ENCODE measurements at places on chromosomes 1 and 21.

DNA sequence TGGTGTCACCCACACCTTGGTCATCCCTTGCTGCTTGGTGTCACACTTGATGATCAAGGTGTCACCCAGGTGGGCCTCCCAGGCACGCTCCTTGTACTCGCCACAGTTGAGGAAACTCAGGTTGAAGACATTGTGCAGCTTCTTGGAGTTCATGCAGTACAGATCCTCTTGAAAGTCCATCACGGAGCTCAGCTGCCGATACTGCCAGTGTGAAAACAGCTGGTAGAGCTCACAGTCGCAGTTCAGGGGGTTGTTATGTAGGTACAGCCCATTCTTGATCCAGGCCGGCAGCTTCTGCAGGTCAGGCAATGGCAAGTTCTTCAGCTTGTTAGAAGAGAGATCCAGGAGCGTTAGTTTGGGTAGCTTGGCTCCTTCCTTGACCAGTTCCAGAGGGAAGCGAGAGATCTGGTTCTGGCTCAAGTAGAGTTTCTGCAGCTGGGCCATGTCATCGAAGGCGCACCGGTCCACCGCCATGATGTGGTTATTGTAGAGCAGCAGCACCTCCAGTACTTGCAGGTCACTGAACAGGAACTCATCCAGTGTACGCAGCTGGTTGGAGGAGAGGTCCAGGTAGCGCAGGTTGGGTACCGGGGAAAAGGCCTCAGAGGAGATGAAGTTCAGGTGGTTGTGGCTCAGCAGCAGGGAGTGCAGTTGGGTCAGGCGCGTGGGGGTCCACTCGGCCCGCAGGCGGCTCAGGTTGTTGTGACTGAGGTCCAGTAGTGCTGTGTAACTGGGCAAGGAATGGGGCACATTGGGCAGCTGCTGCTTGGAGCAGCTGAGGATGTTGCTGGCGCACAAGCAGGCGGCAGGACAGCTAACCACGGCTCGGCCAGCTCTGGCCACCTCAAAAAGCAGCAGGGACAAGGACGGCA, 1.3 kb downstream of the AMIGO1 start:
- no peak for DNase-seq

DNA sequence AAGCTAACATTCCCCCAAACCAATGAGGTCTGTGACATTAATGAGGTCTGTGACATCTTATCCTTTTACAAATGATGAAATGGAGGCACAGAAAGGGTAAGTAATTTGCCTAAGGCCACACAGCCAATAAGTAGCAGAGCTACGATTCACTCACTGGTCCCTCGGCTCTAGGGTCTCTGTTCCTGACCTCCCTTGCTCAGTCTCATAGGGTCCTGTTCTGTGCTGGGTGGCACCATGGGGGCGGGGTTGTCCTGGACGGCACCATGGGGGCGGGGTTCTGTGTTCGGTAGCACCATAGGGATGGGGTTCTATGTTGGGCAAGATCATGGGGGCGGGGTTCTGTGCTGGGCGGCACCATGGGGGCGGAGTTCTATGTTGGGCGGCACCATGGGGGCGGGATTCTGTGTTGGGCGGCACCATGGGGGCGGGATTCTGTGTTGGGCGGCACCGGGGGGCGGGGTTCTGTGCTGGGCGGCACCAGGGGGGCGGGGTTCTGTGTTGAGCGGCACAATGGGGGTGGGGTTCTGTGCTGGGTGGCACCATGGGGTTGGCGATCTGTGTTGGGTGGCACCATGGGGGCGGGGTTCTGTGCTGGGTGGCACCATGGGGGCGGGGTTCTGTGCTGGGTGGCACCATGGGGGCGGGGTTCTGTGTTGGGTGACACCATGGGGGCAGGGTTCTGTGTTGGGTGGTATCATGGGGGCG, 55.6 kb downstream of the CLSTN1 start:
- no peak for DNase-seq

DNA sequence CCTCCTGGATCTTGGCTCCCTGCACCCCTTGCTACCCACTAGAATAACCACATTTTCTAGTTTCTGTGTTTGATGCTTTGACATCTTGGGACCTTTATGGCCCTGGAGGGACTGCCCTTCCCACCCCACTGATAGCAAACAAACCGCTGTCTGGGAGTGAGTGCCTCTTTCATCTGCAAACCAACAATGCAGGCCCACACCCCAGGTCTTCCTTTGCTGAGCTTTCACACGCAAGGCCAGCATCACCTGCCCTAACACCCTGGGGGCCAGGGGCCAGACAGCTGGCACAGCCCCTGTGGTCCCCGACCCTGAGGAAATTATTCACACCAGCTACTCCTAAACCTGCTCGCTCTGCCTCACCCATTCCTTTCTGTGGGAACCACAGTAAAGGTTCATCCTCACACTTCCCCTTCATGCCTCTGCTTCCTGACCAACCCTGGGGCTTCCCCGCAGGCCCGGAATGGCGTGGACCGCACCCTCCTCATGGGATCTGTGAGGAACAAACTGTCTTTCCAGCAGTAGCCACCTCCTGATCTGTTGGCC, 15.4 kb downstream of the SLC2A7 start:
- no peak for DNase-seq

DNA sequence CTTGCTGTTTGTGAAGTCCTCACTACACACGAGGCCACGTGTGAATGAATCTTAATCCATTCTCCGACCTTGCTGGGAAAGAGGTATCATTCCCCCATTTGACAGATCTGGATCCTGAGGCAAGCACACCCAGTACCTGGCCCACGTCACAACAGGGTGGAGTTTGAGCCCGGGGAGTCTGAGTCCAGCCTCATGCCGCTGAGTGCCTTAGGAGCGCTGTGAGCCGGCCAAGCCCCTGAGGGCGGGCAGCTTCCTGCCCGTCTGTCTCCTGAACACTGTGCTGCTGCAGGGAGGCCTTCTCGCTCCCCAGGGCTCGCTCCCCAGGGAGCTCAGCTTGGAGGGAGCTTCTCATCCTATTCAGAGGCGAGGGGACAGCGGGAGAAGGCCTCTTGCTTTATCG, 29.7 kb downstream of the SLC45A1 start:
- no peak for DNase-seq

DNA sequence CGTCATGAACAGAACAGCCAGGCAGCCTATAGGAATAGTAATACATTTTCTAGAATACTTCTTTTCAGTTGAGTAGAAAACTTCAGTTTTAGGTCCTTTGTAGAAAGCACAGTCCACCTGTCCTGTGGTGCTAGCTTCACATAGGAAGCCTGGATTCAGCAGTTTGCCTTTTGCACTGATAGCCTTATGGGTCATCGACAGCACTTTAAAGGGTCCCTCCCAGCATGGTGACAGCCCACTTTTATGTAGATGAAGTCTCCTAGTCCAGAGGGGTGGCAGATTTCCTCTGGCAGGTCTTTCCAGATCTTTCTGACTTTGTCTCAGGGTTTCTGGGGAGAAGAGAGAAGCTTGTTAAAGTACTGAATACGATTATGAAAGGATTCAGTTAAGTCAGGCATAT, 161.4 kb upstream of the TNR start:
- no peak for DNase-seq

- no peak for DNase-seq
Observed at GRCh38 chr1:179077396-179077795, 4.5 kb upstream of the TOR3A start.

DNA sequence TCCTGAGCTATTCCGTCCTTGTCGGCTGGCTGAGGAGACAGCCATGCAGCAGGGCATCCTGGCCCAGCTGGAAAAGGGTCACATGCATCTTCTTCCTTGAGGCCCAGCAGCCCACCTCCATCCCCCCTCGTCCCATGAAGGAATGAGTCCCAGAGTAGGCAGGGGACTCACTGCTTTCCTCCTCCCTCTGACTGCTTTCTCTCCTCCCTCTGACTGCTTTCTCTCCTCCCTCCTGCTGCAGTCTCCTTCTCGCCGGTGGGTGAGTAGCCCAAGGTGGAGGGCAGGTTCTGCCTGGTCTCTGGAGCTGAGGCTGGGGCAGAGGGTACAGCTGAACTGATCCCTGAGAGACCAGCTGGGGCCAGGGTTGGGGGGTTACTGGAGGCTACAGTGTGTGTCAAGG, 13.5 kb downstream of the NTRK1 start:
- DNase-seq = no peak

DNA sequence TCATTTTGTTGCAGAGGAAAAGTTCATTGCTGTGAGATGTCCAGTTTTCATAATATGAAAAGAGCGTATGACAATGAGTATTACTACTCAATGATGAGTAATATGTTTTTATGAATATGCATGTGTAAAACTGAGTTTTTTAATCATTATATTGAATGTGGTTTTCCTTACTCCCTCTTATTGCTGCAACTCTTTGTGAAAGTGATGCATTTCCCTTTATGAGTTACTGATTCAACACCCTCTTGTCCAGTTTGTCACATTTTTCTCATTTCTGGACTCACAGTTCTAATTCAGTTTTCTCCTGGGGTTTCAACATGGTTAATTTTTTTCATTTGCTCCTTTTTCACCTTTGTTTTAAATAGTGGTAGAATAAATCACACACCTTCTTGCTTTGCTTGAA, 35.2 kb upstream of the KCNJ15 start:
- no peak for DNase-seq

GRCh38 chr21:14358775-14359174, 24.2 kb downstream of the HSPA13 start:
- no peak for DNase-seq

DNA sequence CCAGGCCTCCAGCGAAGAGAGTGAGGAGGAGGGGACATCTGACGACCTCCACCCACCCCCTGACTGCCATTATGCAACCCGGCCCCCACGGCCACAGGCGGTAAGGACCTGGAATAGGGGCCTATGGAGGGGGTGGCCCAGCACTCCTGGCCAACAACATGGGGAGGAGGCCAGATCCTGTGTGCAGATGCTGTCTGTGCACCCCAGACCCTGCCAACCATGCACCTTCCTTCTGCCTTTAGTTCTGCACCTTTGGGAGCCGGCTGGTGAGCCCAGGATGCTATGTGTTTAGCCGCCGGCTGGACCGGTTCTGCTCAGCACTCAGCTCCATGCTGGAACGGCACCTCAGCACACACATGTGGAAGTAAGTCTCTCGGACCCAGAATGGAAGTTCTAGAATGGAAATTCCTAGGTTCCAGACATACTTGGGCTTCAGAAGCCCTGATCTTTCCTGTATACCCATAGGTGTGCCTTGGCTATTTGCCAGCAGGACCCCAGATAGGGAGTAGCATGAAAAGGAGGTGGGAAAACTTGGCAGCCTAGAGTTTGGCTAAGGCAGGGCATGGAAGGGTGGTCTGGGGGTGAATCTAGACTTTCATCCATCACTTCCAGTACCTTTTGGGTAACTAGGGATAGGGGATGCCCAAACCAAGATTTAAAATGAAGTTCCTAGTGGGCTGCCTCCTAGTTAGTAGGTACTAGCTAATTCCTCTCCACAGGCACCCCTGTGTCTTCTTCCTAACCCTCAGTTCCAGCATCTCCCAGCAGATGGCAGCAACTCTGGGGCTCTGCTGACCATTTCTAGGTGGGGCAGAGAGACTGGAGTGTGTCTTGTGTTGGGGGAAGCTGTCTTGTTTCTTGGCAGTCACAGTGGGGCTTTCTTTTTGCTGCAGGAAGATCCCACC, 3.6 kb upstream of the CYB561D1 start:
- DNase-seq = peak; percentile 40

GRCh38 chr1:219574484-219575087, 38.3 kb downstream of the ZC3H11B start:
- DNase-seq = no peak

DNA sequence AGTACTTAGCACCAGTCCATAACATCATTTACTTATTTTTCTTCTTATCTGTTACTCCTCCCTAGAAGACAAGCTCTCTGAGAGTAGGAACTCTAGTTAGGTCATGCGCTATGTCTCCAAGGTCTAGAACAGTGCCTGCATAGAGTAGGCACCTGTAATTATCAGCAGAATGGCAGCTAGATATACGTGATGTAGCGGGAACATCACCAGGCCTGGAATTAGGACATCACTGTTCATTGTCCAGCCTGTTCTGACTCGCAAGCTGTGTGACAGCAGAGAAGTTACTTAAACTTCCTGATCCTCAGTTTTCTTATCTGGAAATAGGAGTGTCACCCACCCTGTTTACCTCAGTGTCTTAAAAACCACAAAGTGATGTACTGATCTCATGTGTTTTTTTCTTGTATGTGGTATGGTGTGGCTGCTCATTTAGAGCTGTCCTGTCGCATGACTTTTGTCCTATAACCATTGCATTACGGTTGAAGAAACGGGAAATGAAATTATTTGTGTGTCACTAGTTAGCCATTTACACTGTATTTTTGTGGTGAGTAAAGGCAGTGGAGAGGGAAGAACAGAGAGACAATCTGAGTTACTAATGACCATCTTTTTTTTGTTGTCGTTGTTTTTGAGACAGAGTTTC, 37.1 kb upstream of the EXO1 start:
- no peak for DNase-seq

DNA sequence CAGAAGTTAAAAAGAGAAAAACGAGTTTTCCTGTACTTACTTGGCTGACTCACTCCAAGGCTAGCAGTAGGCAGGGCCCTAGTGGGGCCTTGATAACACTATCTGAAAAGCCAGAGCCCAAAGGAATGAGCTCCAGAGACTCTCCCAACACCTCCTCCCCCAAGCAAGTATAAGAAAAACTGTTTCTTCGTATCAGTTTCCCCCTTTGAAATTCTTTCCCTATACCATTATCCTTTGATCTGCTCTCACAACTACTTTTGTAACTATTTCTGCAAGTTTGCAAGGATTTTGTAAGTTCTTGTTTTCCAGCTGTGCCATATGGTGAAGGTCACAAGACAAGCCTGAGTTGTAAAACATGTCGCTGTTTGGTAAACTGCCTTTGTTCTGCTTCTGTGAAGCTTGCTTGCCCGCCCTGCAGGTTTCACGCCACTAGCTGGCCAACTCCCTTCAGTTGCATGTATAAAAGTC, 36.5 kb upstream of the KCNJ15 start:
- no peak for DNase-seq

- DNase-seq = no peak
Observed at GRCh38 chr1:215393476-215393875, 173.6 kb upstream of the KCTD3 start.

DNA sequence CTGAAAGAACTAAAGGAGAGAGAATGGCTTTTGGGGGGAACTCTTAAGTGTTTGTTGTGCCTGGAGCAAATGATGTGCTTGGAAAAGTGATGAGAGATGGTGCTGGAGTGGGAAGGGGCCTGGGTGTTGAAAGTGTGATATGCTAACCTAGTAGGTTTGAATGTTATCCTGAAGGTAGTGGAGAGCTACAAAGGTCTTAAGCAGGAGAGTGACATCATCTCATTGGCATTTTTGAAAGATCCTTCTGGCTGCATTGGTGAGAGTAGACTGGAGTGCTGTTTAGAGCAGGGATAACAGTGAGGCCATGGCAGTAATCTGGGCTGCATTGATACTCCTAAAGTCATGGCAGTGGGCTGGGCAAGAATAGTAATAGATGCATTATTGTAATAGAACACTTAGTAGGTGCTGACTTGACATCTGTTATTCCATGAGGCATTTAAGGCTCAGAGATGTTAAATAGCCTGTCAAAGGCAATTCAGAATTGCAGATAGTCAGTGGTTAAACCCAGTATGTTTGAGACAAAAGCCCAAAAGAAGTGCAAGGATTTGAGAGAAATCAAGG, 44.5 kb downstream of the MDM4 start:
- no peak for DNase-seq

- DNase-seq = peak; percentile 52
Observed at GRCh38 chr1:111598544-111598943, 21.0 kb upstream of the RAP1A start.

GRCh38 chr1:74420467-74420866, 91.9 kb downstream of the LRRC53 start:
- no peak for DNase-seq

- no peak for DNase-seq
Observed at GRCh38 chr1:33048426-33048825, 11.7 kb upstream of the AK2 start.

GRCh38 chr21:38758501-38759214, 47.1 kb upstream of the ETS2 start:
- no peak for DNase-seq
